ENCODE measurements at places on chromosomes 1 and 21. TPM values are rescaled to one million over a fixed set of nuclear protein-coding genes. Genes with fewer than 3 reads are reported as not detected.

NBPF10 gene
- polyA plus RNA-seq, result 1.1 TPM

S100A7 gene
- polyA plus RNA-seq, result 31.2 TPM

RRAGC gene
- 28.8 TPM for polyA plus RNA-seq

RXFP4 gene
- polyA plus RNA-seq, result not detected

C1orf94 gene
- 0.05 TPM for polyA plus RNA-seq

FAM78B gene
- polyA plus RNA-seq, result 0.11 TPM

NR1I3 gene
- not detected for polyA plus RNA-seq

ZBTB37 gene
- polyA plus RNA-seq, result 1.8 TPM

TCHH gene
- 0.14 TPM for polyA plus RNA-seq

CD84 gene
- not detected for polyA plus RNA-seq

CFAP141 gene
- polyA plus RNA-seq, result not detected

FMO3 gene
- not detected for polyA plus RNA-seq

TRIM67 gene
- not detected for polyA plus RNA-seq

WNT4 gene
- 2.6 TPM for polyA plus RNA-seq

CEP85 gene
- 14.8 TPM for polyA plus RNA-seq

DNASE2B gene
- polyA plus RNA-seq, result not detected

E2F2 gene
- 0.12 TPM for polyA plus RNA-seq

SV2A gene
- polyA plus RNA-seq, result 0.28 TPM

TDRKH gene
- polyA plus RNA-seq, result 7.1 TPM

CFAP45 gene
- polyA plus RNA-seq, result 3.0 TPM

HSF2BP gene
- 6.1 TPM for polyA plus RNA-seq

ELF3 gene
- 0.51 TPM for polyA plus RNA-seq

ERICH3 gene
- not detected for polyA plus RNA-seq

MATN1 gene
- polyA plus RNA-seq, result not detected

KRTAP19-7 gene
- not detected for polyA plus RNA-seq

SPRR4 gene
- 1.9 TPM for polyA plus RNA-seq

C1orf141 gene
- polyA plus RNA-seq, result not detected

CLCA4 gene
- 1.5 TPM for polyA plus RNA-seq

FMO4 gene
- 4.7 TPM for polyA plus RNA-seq

SERPINC1 gene
- 0.18 TPM for polyA plus RNA-seq
